ENCODE measurements at places on chromosomes 13 and 19. TPM values are rescaled to one million over a fixed set of nuclear protein-coding genes. Genes with fewer than 3 reads are reported as not detected.

The CNFN gene
- total RNA-seq: 0.53 TPM

The TEX26 gene
- not detected for total RNA-seq

The ACER1 gene
- 0.11 TPM for total RNA-seq

GRCh38 chr19:50836543-50837195 is 3.3 kb upstream of the KLK15 start:
- no peak for DNase-seq

- no peak for DNase-seq
These were observed 196.9 kb downstream of the ZIC5 start for GRCh38 chr13:99774644-99775043.

The GZMM gene
- 31.8 TPM for total RNA-seq

DNA sequence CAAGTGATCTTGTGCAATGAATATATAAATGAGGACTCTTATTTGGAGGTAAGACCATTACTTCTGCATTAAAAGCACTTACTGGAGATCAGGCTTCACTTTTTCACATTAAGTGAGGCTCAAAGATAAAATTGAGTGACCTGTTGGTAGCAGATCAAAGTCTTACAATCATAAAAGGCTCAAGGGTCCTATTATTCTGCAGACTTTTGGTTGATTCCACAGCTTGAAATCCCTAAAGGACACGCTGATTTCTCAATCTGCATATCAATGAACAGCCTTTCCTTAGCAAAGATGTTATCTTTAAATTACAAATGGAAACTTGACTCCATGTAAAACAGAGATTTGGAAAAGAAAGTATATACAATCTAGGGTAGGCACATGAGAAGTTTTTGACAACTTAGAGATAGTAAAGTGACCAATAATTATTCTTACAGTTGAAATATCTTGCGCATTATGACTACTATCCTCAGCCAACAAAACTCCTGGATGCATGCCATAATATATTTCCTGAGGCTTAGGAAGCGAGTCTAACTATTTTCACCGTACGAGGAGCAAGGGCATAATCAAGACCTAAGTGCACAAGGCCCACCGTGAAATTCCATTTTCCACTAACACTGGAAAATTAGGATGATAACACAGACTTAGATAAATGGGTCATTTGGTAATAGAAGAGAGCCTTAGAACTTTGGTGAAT is 640.7 kb downstream of the LIG4 start:
- DNase-seq: no peak

The BRSK1 gene
- 6.0 TPM for total RNA-seq

The IL11 gene
- total RNA-seq: 0.32 TPM

- DNase-seq: no peak
These were observed 5.8 kb downstream of the ZNF780A start for GRCh38 chr19:40084948-40085347.

- no peak for DNase-seq
These were observed 24.0 kb upstream of the ACP7 start for GRCh38 chr19:39060171-39060570.

The AMH gene
- 4.3 TPM for total RNA-seq

GRCh38 chr19:41876847-41877832 is at the start of gene CD79A:
CD79A (plus strand) TSS chr19:41877279; CDS start chr19:41877305, 26 bp downstream.
- no peak for DNase-seq

The DIRAS1 gene
- total RNA-seq: 0.28 TPM

The ZNF560 gene
- total RNA-seq: not detected

The ZNF382 gene
- total RNA-seq: 8.8 TPM

DNA sequence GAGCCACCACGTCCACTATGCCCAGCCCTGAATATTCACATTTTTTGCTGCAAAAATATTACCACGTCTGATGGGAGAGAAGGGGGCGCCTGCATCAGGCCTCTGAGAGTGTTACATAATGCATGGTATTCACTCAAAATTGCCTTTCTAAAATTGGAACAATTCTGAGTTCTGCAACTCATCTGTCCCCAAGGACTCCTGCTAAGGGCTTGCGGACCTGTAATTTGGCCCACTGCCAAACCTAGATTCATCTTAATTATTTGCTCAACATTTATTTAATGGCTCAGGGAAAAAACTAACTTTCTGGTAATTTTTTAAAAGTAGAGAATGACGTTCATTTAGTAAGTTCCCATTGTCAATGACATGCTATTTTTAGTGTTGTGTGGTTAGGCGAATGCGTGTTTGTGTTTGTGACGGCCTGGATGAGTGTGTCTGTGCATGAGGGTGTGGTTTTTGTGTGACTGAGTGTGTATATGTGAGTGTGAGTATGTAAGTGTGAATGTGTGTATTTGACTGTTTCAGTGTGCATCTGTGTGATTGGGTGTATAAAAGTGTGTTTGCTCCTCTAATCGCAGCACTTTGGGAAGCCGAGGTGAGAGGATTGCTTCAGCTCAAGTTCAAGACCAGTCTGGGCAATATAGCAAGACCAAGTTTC is 8.8 kb downstream of the INAFM1 start:
- no peak for DNase-seq

GRCh38 chr19:15555021-15555420 is 46.7 kb downstream of the CYP4F22 start:
- DNase-seq: no peak

DNA sequence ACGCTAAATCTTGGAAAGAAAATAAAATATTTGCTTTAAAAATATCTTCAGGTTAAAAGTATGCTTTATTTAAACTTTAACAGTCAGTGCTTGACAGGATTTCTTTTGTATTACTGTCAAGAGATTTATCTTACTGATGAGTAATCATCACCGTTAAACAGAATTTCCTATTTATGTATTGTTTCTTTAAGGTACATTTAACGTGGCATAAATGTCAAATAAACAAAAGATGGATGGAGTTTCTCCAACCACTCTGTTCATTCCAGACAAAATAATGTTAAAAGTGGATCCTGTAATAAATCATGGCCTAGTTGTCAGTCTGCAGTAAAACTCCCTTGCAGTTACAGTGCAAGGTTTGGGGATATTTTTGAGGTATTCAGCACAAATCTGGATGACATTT is 298.3 kb downstream of the DIAPH3 start:
- no peak for DNase-seq

The LGALS4 gene
- total RNA-seq: 1.6 TPM

The PSG6 gene
- not detected for total RNA-seq

All from activated T-helper 2 cell treated with anti-CD3 and anti-CD28 coated beads, Interferon-gamma antibody, Interleukin-2, Interleukin-4, amounts not matched to agents 10 μg/mL and 5 μg/mL and 100 μg/mL, durations not matched to agents 14 hours and 24 hours and 36 hours (primary cell).